ENCODE measurements at places on chromosomes 5 and 9.

- DNase-seq: no peak
These were observed 813 bp upstream of the SLU7 start for GRCh38 chr5:160419458-160420330.

DNA sequence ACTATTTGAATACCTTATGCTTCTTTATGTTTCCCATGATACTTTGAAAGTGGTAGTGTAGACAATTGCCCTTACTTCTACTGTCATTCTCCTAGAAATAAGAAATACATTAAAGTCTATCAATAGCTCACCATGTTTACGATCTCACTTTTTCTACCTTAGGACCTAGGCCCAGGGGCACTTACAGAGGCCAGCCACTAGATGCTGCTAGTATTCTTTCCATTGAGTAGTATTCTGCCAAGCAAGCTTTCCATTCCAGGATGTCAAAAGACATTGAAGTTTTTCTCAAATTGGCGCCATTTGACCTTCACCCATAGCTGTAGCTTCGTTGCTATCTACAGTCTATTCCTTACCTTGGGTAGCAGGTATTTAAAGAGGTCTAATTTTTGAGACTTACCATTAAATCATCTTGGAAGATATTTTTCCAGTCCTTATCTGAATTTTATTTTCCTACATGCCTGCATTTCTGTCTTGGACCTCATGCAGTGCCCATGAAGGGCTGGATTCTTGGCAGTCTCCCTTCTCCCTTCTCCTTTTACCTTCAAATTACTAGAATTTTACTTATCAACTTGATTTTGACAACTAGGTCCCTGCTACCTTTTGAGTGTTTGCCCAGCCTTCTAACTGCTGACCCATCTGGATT, 246.0 kb upstream of the NUDT12 start:
- DNase-seq: peak; percentile 61

DNA sequence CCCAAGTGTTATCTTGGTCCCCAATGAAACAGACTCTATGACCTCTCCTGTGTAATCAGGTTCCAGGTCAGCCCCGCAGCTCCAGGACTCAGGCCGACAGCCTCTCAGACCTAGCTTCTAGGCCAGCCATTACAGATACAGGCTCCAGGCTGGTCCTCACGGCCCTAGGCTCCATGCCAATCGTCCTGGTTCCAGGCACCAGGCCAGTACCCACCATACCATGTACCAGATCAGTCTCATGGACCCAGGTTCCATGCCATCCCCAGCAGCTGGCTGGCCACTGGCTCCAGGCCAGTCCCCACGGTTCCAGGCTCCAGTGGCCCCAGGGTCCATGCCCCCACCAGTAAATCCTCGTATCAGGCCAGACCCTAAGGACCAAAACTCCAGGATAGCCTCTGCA, 1326.6 kb upstream of the C9orf72 start:
- no peak for DNase-seq

DNA sequence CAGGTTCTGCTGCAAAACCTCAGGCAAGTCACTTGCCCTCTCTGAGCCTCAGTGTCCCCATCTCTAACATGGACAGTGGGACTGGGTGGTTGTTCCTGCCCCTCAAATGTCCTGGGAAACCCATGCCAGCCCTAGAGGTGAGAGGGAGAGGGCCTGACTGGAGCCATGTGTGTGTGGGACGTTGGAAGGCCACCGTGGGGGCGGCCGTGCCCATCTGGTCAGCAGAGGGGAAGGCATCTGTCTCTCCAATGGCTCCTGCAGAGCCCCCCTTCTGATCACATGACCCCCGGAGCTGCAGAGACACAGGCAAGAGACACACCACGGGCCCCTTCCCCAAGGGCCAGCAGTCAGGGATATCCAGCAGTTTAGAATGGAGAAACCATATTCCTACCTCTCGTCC, 1.7 kb downstream of the DNM1 start:
- DNase-seq: peak; percentile 64

- DNase-seq: no peak
These were observed 87.6 kb downstream of the MAP1B start for GRCh38 chr5:72194846-72195245.

DNA sequence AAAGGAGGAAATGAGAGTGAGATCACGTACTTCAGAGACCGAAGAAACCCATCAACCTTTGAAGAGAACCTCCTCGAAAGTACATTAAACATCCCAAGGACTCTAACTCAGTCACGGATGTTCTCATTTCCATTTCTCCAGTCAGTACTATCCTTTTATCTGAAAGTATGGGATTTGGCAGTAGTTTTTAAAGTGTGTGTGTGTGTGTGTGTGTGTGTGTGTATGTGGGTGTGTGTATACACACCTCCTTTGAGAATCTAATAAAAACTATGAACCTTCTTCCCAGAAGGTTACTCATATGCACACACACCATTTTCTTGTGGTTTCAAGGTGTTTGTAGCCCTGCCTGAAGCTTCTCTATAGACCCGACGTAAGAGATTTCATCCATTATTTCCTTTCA, 53.9 kb downstream of the PRDM6 start:
- DNase-seq: no peak

DNA sequence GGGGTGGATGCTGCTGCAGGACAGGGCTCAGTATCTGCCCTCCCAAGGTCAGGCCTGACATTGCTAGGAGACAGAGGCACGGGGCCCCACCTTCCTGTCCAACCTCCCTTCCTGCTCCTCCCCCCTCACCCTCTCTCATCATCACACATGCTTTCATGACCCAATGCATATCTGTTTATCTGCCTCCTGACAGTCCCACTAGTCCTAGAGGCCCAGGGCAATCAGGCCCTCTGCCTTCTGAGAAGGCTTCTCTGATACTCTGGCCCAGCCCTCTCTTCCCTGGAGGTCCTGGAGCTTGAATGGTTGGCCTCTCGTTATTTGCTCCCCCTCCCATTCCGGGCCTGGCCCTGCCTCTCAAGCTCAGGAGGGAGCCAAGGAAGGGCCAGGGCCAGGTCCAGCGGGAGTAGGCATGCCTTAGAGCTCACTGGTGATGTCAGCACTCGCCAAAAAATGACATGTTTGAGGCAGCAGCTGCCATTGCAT, 90.6 kb upstream of the SAP30L start:
- DNase-seq: peak; percentile 29

DNA sequence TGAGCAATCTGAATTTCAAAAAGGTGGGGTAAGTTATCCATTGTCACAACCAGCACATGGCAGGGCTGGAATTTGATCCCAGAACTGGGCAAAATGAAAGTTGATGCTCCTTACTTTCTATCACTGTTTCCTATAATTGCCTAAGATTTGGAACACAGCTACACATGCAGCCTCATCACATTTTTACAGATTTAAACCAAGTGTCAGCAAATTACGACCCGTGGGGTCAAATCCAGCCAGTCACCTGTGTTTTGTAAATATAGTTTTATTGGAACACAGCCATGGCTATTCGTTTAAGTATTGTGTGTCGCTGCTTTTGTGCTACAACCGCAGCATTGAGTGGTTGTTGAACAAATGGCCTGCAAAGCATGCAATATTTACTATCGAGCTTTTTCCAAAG, 94.3 kb downstream of the SREK1 start:
- DNase-seq: no peak

DNA sequence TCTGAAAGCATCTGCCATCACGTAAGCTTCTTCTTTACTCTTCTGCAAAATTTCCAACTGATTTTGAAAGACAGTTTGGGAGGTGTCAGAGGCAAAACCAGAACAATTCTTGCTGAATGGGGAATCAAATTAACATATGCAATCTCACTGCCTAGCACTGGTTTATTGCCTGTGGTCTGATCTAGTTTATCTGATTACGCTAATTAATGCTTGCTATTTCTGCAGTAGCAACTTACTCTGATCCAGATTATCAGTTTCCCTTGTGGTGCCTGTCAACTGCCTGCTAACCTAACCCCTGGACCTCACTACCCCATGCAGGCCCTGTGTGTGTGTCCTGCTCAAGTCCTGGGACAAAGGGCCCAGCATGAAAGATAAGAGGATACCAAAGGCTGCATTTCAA, 40.3 kb downstream of the CCDC125 start:
- peak; percentile 47 for DNase-seq

DNA sequence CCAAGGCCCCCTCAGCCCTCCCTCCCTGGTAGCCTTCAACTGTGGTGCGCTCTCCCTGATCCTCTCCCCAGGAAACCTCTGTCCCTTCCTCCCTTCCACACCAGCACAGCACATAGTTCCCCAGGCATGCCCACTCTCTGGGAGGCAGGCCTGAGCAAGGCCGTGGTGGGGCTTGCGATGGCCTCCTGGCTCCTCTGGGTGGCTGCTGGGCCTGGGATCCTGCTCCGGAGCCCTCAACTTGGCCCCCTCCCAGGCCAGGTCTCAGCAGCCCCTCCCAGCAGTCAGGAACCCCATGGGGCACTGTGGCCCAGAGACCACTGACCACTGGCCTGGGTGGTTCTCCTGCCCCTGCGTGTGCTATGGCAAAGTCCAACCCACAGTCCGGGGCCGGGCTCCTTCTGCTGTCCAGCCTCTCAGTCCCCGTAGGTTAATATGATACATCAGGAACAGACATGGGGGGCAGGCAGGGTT, 125.8 kb downstream of the ZNF354C start:
- DNase-seq: no peak

GRCh38 chr9:135023786-135024405, 63.6 kb upstream of the OLFM1 start:
- DNase-seq: no peak

Measured in SK-N-SH (cell line).